ENCODE measurements at places on chromosomes 7 and 10. TPM values are rescaled to one million over a fixed set of nuclear protein-coding genes. Genes with fewer than 3 reads are reported as not detected.

ANKRD30A gene
- total RNA-seq, result not detected

PLXDC2 gene
- 4.9 TPM for total RNA-seq

ADGRA1 gene
- total RNA-seq, result not detected

WNT2 gene
- total RNA-seq, result 1.3 TPM

SYCE1 gene
- total RNA-seq, result not detected

FBXL13 gene
- 0.30 TPM for total RNA-seq

Data from bronchus fibroblast of lung (primary cell).